Astrocyte (in vitro differentiated cells and primary cell): ENCODE measurements at places on chromosomes 6 and 20.

- DNase-seq: no peak
Observed at GRCh38 chr6:158410784-158411183, 98.5 kb downstream of the TULP4 start.

- peak; percentile 26 for DNase-seq
Observed at GRCh38 chr6:38110481-38110971, 291.0 kb downstream of the ZFAND3 start.

DNA sequence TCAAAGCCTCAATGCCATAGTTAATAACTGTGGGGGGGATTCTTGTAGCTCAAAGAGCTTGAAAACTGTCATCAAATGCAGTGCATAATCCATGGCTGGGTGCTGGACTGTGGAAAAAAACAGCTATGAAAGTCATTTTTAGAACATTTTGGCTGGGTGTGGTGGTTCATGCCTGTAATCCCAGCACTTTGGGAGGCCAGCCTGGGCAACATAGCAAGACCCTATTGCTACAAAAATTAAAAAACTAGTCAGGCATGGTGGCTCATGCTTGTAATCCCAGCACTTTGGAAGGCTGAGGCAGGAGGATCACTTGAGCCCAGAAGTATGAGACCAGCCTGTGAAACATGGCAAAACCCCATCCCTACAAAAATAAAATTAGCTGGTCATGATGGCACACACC is 12.2 kb downstream of the TCFL5 start:
- DNase-seq: no peak

DNA sequence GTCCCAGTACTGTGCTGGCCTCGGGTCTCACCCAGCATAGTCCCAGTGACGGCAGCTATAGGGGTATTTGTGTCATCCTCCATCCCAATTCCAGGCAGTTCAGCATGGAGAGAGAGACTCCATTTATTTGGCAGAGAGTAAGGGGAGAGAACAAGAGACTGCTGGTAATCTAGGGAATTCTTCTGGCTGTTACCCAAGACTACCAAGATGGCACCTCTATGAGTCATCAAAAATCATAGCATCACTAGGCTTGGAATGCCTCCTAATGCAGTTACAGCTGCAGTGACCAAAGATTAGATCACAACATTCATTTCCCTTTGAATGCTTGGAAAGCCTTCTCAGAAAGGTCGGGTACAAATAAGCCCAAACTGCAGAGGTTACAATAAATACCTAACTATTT is 660.4 kb upstream of the FLRT3 start:
- DNase-seq: peak; percentile 56

- no peak for DNase-seq
Observed at GRCh38 chr6:142075516-142076101, 57.1 kb upstream of the GJE1 start.

- DNase-seq: peak; percentile 94
Observed at GRCh38 chr20:31751126-31751525, 12.0 kb downstream of the TPX2 start.

GRCh38 chr20:10927936-10928840 is 254.4 kb upstream of the JAG1 start:
- peak; percentile 58 for DNase-seq

- DNase-seq: no peak
Observed at GRCh38 chr20:35708502-35708901, 9.3 kb downstream of the ROMO1 start.

DNA sequence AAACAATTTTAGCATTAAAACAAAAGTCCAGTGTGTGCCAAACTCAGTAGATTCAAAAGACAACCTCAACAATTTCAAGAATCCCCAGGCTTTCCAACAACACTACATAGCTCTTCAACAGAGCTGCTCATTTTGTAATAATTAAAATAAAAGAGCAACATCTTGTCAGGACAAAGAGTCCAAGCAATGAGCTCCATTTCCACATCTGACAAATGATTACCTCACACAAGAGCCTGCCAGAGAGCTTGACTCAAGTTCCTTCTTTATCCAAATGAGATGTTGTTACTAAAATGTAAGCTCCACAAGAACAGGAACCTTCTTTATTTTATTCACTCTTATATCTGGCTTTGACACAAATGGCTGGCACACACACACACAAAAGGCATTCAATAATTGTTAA is 449.8 kb downstream of the HACE1 start:
- DNase-seq: no peak

GRCh38 chr6:28664870-28665396 is 139.3 kb downstream of the GPX5 start:
- DNase-seq: no peak

GRCh38 chr6:50780382-50780781 is 38.3 kb upstream of the TFAP2B start:
- no peak for DNase-seq

- no peak for DNase-seq
Observed at GRCh38 chr6:166855416-166855815, 100.9 kb downstream of the RNASET2 start.

DNA sequence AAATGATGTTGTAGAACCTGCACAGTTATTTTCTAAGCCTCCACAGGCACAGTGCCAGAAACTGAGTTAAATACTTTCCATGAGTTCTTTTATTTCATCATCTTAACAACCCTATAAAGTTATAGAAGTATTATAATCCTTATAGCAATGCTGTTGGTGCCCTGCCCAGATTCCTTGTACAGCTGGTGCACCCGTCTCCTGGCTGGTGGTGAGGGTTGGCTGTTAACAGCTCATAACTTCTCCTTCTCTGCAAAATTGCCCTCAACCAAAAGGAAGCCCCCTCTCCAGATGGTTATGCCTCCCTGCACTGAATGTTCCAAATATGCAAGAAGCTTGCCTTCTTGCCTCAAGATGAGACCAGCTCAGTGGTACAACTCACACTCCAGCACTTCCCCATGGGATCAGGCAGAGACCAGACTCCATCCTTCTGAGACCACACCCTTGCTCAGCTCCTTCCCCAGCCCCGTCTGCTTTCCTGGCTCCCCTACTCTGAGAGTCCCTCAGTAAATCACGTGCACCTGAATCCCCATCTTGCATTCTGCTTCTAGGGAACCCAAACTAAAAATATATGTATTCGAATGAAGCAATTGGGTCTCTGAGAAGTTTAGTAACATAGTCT is 304.4 kb upstream of the PLCB4 start:
- DNase-seq: no peak

- no peak for DNase-seq
Observed at GRCh38 chr20:50332491-50332980, 141.9 kb downstream of the CEBPB start.

DNA sequence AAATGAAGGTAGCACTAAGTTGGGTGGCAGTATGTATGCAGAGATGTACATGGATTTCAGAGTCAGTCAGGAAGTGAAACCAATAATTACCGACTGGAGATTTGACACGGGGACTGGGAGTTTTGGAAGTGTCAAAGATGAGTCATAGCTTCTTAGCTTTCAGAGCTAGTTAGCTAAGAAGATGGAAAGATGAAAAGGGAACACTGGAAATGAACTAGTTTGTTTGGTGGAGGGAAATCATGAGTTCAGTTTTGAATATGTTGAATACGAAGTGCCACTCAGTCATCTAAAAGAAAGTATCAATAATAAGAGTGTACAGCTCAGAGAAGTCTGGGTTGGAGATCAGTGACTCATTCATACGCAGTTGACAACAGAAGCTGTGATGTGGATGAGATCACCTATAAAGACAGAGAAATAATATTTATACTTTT is 7.5 kb downstream of the ESF1 start:
- DNase-seq: peak; percentile 37

- DNase-seq: peak; percentile 77
Observed at GRCh38 chr6:145749632-145750031, 14.3 kb upstream of the EPM2A start.

- peak; percentile 62 for DNase-seq
Observed at GRCh38 chr20:37898233-37899104, 4.5 kb upstream of the VSTM2L start.

DNA sequence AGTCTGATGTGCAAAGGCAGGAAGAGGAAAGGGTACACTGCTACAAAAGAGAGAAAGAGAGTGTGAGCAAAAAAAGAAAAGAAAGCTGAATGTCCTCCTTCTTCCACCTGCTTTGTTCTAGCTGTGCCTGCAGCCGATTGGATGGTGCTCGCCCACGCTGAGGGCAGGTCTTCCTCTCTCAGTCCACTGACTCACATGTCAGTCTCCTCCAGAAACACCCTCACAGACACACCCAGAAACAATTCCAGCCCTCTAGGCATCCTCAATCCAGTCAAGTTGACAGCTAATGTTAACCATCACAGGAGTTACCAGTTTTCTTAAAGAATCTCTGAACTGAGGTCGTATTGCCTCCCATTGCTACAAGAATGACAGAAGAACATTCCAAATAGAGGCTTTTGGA is 411.9 kb upstream of the SASH1 start:
- no peak for DNase-seq

DNA sequence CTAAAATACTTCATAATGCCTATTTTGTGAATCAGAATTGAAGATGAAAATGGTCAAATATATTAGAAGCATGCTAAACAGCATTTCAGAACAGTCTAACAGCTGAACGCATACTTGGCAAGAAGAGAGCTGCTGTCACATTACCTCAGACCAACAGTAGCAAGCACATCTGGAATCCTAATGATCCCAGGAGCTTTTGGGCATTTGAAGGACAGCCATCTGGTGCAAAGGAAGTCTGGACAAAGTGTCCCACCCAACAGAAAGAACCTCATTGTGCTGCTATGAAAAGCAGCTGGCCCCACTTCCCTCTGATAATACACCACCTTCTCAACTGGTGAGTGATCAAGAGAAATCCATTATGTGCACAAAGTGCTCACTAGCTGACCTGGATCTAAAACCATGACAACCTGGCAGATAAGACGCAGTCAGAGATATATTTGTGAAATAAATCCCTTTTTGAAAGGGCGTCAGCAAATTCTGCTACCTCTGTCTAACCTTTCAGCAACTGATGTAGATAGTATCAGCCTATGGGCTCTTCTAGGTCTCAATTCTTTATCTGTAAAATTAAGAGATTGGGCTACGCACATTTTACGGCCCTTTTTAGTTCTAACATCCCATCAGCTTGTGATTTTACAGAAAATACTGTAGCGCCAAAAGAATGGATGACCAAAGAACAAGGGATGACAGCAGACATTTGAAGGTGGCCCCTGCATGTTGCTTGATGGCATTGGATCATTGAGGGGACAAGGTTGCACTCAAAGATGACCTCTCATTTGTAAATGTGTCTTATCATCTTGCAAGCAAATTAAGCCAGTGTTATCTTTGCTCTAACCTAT is 78.7 kb downstream of the SGK1 start:
- DNase-seq: no peak

DNA sequence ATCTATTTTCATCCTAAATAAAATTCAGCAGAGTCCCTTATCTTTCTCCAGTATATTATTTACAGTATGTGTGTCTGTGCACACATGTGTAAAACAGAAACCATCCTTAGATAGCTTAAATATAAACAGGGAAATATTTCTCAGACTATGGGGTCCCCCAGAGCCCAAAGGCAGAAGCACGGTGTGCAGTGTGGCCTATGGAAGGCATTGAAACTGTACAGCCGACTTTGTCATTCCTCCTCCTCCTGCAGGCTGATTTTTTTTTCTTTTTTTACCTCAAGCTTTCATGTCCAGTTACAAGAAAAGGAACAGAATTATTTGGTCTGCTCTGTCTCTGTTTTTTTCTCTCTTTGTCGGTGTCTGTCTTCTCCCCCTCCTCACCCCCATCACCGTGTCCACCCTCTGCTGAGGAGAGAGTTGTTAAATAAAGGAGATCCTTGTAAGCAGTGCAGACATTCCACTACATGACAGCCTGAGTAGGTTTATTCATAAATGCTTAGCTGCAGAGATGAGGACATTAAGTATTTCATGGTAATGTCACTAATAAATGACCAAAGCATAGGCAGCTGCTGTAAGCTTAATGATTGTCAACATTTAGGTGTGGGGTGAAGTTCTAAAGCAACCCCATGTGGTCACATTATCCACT is 31.8 kb upstream of the SLC35D3 start:
- DNase-seq: no peak

- no peak for DNase-seq
Observed at GRCh38 chr6:15246666-15247499, 1.0 kb downstream of the JARID2 start.

GRCh38 chr20:19727251-19727847 is 30.7 kb upstream of the RIN2 start:
- no peak for DNase-seq

GRCh38 chr6:27834879-27835549 is 77.2 kb downstream of the OR2B2 start:
- DNase-seq: no peak

DNA sequence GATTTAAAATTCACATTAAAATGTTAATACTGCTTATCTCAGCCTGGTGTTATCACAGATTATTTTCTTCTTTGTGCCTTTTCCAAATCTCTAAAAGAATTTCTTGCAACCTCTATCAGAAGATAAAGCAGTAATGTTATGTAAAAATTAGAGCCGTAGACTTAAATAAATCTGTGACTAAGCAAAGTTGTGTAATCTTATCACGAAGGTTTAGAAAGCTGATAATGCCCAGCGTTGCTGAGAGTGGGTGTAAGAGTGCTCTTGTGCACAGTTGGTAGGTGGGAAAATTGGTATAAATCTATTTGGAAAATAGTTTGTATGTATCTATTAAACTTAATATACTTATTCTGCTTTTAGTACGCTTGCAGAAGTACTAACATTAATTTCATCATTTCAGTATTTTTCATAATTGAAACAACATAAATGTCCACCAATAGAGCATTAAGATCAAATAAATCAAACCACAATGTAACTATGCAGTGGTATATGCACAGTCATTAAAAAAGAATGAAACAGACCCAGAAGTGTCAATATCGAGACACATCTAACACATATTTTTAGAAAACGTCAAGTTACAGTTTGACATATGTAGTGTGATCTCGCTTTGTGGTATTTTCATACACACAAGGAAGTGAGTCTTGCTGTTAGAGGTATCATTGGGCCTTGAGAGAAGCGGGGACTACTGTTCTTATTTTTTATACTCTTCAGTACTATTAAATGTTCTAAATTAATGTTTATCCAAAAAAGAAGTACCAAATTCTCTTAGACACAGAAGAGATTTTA is 54.4 kb upstream of the PBOV1 start:
- peak; percentile 76 for DNase-seq

DNA sequence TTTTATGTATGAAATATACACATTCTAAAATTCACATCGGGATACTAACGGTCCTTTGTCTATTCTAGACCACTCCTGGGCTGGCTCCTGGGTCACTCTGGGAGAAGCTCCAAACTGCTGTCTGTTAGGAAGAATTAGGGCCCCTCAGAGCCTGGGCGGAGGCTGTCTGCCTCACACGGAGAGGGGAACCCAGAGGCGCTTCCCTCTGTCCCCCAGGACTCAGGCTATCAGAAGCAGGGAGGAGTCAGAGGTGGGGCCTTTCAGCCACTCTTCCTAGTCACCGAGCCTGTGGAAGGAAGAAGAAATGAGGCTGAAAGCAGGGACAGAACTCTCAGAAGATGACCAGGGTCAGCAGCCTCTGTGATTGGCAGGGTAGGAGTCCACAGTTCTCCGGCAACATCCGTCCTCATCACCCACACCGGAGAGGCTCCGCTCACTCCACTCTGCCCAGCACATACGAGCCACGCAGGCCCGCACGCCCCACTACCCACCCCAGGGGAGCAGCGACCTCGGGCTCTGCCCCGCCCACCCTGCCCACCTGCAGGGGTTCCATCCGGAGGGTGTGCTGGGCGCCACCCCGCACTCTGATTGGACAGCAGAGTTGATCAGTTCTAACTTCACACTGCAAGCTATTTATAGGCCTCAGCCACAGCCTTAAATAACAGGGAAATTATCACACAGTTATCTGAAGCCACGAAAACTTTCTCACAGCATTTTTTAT is 182.1 kb upstream of the AFDN start:
- DNase-seq: no peak

GRCh38 chr6:121857551-121857950 is 422.1 kb downstream of the GJA1 start:
- no peak for DNase-seq

GRCh38 chr6:170003027-170003426 is 251.6 kb downstream of the ERMARD start:
- DNase-seq: no peak
